COLO829 (cell line): ENCODE measurements at places on chromosomes 3 and 15.

- no peak for DNase-seq
Observed at GRCh38 chr3:184272269-184272668, 3.6 kb upstream of the ECE2 start.

GRCh38 chr3:30286007-30286669 lies 320.3 kb upstream of the TGFBR2 start:
- DNase-seq, result peak; percentile 84

DNA sequence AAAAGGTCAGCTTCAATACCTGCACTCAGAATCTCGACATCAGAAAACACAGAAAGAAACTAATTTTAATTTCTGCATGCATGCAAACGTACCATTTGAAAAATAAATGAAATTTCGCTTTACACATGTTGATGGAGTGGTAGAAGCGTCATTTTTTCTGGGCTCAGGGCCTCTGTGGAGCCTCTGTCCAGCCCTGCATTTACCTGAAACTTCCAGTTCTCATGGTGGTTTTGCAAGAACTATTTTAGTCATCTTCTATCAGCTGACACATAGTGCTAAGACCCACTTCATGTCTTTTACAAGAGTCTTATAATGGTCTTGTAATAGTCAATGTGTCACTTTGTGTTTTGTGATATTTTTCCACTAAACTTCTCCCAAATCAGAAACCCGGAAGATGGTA lies 5.3 kb downstream of the KY start:
- DNase-seq, result no peak

DNA sequence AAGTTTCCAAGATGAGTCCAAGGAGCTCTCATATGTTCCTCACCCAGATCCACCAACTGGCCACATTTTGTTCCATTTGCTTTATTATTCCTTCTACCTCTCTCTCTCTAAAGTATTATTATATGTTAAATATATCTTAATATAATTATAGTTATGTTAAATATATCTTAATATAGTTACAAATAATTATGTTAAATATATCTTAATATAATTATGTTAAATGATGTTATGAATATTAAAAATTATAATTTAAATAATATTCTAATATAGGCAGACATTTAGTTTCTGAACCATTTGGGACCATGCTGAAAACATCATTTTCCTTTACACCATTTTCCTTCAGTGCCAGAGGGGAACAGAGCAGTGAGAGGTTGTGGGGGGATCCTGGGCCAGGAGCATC lies 50.0 kb upstream of the MEX3B start:
- DNase-seq, result no peak

- no peak for DNase-seq
Observed at GRCh38 chr15:88342666-88343065, 86.1 kb upstream of the NTRK3 start.

GRCh38 chr3:14925729-14926591 lies 21.4 kb upstream of the NR2C2 start:
- peak; percentile 48 for DNase-seq

GRCh38 chr15:80778964-80779657 lies at the start of gene CEMIP:
Gene CEMIP (plus strand): TSS chr15:80779370. CDS start chr15:80873880, 94,510 bp downstream.
- peak; percentile 36 for DNase-seq

DNA sequence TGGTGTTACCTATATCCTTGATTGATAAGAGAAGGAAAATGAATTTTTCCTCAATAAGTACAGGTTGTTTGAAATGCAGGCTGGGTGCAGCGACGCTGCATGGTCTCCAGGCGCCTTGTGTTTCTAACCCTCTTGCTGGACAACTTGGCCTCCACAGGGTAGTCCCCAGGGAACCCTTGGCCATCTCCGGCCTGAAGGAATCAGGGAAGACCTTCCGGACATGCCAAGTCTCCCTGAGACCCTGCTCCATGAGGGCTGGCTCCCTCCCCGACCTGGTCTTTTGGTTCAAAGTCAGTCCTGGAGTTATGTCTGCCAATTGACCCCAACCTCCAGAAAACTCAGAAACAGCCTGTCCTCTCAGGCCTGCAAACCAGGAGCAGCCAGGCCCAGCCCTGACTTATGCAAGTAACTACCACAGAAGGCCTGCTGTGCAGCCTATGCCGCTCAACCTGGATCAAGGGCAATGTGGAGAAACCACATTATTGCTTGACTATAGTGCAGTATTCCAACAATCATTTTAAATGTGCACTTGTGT lies 98.3 kb downstream of the LIPC start:
- no peak for DNase-seq

- no peak for DNase-seq
Observed at GRCh38 chr3:38549957-38550840, 54.1 kb downstream of the EXOG start.

GRCh38 chr3:140332131-140332530 lies 345.7 kb upstream of the TRIM42 start:
- no peak for DNase-seq

- DNase-seq, result peak; percentile 87
Observed at GRCh38 chr3:50345586-50346234, at the start of gene ZMYND10. Gene ZMYND10 (minus strand): TSS chr3:50345732. CDS start chr3:50345579, 153 bp downstream.

DNA sequence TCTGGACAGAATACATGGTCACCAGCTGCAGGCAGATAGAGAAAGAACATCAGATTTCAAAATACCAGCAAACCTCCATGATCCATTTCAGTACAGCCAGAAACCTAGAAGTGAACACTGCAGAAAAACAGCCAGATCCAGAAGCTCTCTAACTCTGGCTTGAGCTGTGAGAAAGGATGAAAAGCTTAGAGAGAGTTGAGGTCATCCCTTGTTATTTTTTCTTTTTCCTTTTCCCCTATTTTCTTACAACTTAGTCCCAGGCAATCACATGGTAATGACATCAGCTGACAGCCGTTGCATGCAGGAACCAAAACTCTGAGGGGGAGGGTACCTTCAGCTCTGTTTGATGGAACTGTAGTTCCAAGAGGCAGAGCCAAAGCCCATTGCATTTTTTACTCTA lies 113.2 kb downstream of the TCF12 start:
- DNase-seq, result peak; percentile 10

- DNase-seq, result no peak
Observed at GRCh38 chr3:128490915-128491690, 1.9 kb downstream of the GATA2 start.

DNA sequence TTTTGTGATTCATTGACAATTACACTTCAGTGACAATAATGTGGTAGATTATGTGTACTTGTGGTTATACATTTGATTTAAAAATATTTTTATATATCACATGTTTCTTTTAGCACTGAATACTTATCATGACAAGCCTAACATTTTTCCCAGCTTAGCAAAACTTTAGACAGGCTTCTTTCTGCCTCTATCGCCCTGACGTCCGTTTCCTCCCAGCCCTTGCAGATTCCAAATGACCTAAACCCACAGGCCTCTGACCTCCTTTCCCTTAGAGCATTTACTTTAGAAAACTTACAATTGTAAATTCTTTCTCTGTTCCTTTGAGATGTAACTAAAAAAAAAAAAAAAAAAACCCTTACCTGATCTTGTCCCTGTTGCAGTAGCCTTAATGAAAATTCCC lies 326.1 kb downstream of the UNC13C start:
- DNase-seq, result no peak

DNA sequence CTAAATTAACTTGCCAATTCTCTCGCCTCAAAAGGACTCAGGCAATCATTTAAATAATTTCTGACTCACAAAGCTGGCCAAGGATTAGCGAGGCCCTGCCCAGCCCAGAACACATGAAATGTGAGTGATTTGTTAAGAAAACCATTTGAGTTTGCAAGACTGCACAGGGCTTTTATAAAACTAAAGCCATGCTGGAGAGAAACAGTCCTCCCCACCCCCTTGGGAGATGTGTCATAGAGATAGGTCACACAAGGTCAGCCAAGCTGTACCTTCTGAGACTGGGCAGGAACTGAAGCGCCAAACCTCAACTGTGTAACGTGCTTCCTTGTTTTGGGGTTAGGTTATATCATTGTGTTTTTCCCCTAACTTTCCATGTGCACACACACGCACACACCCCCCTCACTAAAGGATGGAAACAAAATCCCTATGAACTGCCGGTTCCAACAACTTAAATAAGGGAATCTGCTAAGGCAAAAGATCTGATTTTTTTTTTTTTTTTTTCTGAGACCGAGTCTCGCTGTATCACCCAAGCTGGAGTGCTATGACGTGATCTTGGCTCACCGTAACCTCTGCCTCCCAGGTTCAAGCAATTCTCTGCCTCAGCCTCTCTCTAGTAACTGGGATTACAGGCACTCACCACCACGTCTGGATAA lies 8.1 kb downstream of the SPATA12 start:
- peak; percentile 56 for DNase-seq

GRCh38 chr3:14422016-14422963 lies 19.9 kb downstream of the SLC6A6 start:
- no peak for DNase-seq

DNA sequence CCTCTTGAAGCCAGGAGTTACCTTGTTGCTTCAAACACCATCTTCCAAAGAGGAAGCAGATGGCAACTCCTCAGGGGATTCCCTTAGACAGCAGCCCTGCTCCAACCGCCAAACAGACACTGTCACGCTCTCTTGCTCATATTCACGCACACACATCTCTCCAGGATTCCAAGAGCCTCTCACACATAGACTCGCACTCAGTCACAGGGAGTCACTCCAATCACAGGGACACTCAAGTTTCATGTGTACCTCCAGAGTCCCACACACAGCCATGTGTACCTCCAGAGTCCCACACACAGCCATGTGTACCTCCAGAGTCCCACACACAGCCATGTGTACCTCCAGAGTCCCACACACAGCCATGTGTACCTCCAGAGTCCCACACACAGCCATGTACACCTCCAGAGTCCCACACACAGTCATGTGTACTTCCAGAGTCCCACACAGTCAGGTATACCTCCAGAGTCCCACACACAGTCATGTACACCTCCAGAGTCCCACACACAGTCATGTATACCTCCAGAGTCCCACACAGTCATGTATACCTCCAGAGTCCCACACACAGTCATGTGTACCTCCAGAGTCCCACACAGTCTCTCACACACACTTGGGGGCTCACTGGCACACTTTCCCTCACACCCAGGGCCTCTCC lies 6.1 kb downstream of the VWA5B2 start:
- DNase-seq, result no peak

DNA sequence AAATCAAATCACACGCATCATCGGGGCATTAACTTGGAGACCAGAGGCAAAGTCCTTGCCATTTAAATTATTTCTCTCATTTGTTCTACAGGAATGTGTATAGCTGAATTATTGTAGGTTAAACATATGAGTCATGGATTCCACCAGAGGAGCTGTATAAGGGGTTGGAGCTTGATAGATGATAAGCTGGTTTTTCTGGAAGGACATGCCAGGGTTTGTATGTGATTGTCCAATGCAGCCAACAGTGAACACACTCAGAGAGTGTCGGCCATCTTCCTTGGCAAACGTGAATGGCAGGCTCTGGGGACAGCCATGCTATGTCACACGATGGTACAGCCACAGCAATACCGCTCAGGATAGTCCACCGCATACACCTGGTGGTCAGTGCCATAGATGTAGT lies 25.1 kb downstream of the SSUH2 start:
- no peak for DNase-seq

GRCh38 chr3:33277193-33277882 lies at the start of gene FBXL2:
Gene FBXL2 (plus strand): TSS chr3:33277442. CDS start chr3:33277513, 71 bp downstream.
- DNase-seq, result peak; percentile 54

GRCh38 chr3:196272826-196273225 lies 14.7 kb downstream of the PCYT1A start:
- DNase-seq, result no peak

DNA sequence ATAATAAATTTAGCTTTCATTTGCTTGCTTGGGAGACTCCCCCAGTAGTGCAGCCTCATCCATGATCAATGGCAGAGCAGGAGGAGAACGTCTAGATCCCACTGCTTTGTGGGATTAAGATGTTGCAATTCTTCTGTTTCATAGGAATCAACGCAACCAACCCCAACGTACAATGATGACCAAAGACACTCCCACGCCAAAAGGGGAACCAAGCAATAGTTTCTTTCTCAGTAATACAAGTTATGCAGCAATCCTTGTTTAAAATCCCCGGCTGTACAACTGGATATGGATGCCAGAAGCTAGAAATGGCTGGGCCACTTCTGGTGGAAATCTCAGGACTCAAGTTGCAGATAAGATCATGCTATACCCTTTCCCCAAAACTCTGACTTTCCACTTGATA lies 411.2 kb downstream of the VPS13C start:
- DNase-seq, result no peak

DNA sequence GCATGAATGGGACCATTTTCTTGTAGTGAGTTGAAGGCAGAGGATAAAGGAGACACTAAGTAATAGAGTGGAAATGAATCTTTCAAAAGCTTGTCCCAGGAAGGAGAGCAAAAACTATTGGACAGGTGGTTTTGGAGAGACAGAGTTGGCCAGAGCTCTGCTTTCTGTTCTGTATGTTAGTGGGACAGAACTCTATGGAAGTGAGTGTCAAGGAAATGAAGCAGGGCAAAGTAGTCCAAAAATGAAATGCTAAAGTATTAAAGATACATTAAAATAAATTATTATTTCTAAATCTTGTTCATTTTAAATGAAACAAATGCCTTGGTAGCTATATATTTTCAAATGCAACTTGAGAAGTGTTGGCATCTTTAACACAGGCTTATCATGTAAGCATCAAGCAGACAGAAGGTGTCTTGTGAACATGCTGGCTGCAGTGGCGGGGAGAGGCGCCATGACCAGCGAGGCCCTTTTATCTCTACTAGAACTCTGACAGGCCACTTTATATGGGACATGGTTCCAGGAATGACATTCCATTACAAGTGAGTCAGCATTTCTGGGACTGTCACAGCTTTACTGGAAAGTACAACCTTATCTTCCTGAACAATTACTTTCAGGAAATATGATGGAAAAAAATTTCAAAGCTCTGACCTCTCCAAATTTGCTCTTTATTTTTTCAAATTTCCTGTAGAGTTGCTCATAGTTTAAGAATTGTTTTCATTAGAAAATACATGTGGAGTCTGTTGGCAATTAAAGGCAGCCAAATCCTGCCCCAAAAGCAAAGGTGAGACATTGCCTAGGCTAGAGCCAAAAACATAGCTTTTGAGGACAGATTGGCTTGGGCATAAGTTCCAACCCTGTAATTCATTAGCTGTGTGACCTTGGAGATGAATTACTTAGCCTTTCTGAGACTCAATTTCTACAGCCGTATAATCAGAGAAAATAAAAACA lies 106.5 kb downstream of the ECT2 start:
- no peak for DNase-seq

GRCh38 chr15:40921949-40922607 lies 7.1 kb upstream of the DLL4 start:
- no peak for DNase-seq

GRCh38 chr3:36943601-36944000 lies 1.3 kb downstream of the TRANK1 start:
- DNase-seq, result no peak

GRCh38 chr15:56390739-56391267 lies 25.6 kb downstream of the TEX9 start:
- no peak for DNase-seq

DNA sequence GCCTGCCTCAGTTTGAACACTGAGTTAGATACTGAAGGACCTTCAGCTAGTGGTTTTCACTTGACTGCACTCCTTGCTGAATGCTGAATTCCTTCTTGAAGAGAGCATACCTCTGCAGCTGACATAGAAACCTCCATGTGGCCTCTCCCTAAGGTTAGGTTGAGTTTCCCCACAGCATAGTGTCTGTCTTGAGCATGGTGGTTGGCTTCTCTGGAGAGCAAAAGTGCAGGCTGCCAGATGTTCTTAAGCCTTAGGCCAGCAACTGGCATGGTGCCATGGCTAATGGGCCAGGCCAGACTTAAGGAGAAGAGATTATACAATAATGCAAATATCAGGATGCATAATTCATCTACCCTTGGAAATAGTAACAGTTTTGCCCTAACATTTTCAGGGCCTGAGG lies 545.6 kb upstream of the ZNF385D start:
- DNase-seq, result no peak
